ENCODE measurements at places on chromosomes 7 and 10. TPM values are rescaled to one million over a fixed set of nuclear protein-coding genes. Genes with fewer than 3 reads are reported as not detected.

Gene OPN1SW
- total RNA-seq, result not detected

Gene EZH2
- total RNA-seq, result 8.3 TPM

Gene FKBP6
- not detected for total RNA-seq

Gene NACAD
- total RNA-seq, result 0.44 TPM

Gene TMEM140
- 59.7 TPM for total RNA-seq

Gene LRRC61
- 5.8 TPM for total RNA-seq

Gene NKX2-3
- not detected for total RNA-seq

Gene ERCC6
- 9.8 TPM for total RNA-seq

Gene ELMO1
- 36.5 TPM for total RNA-seq

Gene ITPRID1
- not detected for total RNA-seq

Gene PLXNA4
- 6.9 TPM for total RNA-seq

Gene NXPH1
- total RNA-seq, result not detected

Gene PRTFDC1
- 7.6 TPM for total RNA-seq

Gene TRIM74
- total RNA-seq, result not detected

Gene CLDN3
- 0.44 TPM for total RNA-seq

GRCh38 chr10:16363741-16364140 lies 73.1 kb upstream of the PTER start:
- no peak for DNase-seq

GRCh38 chr7:117036053-117036669 lies 82.9 kb downstream of the ST7 start:
- peak; percentile 9 for DNase-seq

DNA sequence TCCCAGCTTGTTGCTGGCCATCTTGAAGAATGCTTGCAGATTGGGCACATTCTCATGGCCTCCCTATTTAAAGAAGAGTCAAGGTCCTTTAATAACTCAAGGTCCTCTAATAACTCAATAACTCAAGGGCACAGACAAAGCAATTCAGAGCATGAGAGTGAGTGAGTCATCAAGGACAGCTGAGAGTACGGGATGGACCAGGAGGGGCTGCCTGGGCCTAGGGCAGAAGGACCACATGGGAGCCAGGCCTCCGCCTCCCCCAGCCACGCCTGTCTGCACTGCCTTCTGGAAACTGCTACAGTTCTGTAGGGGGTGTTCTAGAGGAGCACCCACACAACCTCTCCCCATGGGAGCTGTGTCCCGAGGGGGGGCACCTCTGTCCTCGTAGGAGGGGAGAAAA lies 48.9 kb downstream of the ZNF503 start:
- no peak for DNase-seq

DNA sequence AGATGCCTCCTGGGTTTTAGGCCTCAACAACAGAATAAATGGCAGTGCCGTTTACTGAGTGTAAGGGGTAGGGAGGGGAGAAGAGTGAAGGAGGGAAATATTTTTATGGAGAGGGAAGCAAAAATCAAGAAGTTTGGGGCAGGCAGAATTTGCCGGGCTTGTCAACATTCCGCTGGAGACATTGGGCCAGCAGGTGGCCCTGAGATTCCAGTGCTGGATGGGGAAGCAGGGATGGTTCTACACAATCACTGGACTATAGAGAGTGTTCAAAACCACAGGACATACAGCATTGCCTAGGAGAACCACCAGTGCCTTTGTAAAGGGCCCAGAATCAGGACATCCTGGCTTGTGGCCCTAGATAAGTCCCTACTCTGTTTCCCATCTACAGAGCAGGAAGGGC lies 598.6 kb upstream of the MGMT start:
- DNase-seq, result no peak

GRCh38 chr7:146004805-146005204 lies 111.8 kb upstream of the CNTNAP2 start:
- no peak for DNase-seq

DNA sequence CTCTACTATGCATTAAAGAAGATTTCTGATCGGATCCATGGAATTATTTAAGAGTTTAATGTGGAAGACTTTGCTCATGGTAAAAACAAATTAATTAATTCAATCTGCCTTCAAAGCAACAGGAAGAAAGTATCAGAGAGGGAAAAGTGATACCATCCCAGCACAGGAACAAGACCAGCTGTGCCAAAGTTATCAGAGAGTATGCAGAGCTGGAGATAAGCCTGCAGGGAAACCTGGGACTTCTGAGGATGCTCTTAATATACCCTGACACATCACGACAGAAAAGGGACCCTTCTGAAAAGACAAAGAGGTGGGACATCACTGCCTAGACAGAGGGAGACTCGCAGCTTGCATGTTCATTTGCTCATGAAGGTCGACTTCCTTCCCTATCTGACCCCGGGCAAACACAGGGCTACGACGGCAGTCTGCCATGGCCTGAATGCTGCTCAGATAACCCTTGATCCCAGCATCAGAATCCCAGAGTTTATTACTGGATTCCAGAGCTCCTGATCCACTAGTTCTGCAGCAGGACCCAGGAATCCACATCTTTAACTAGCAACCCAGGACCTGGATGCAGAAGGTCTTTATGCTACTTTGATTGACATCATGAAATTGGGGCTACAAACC lies 29.5 kb downstream of the FAM171A1 start:
- DNase-seq, result no peak

GRCh38 chr10:89503151-89503550 lies 32.2 kb downstream of the SLC16A12 start:
- no peak for DNase-seq

DNA sequence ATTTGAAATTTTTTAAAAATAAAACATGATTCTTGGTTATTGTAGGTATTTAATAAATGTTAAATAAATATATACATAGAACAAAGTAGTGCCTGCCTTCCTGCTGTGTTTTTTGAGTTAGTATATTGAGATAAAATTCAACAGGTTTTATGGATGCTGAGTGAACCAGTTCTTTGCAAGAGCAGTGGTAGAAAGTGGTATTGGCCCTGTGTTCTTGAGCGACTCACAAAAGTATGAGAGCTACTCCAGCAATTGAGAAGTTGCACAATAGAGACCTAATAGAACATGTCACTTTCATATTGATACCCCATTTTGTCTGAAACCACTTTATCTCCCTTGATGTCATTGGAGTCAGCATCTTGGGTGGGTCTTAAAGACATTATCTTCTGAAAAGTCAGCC lies 32.6 kb upstream of the GJD4 start:
- no peak for DNase-seq

DNA sequence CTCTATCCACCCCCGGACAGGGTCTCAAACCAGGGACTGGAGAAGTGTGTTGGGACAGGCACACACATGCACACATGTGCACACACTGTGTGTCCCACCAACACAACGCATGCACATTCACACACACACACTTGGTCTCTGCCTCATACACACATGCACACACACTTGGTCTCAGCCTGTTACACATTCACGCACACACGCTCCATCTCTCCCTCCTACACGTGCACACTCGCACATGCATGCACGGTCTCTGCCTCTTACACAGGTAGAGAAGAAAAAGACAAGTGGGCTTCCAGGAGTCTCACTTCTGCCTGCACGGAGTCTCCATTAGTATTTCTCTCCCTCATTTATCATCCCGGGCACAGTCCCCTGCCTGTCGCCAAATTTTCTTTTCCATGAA lies 171.2 kb downstream of the EBF3 start:
- no peak for DNase-seq

GRCh38 chr7:36880108-36880507 lies 155.8 kb upstream of the AOAH start:
- no peak for DNase-seq

GRCh38 chr10:132471125-132471451 lies 66.5 kb upstream of the INPP5A start:
- no peak for DNase-seq

DNA sequence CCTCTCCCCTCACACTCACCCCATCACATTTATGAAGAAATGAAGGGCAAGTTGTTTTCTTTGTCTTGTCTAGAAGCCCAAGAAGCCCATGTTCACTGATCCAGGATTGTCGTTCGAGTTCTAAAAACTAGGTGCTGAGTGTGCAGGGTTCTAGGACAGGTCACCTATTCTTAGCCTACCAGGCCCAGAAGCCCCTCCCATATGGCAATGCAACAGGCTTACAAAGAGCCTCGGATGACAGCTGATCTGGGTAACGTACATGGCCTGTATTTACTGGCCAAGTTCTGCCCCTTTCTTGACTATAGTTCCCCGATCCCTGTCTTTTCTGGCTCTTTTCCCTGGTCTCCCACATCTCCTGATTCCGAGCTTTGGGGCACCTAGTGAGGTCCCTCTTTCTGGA lies 160.9 kb downstream of the FZD1 start:
- DNase-seq, result no peak

DNA sequence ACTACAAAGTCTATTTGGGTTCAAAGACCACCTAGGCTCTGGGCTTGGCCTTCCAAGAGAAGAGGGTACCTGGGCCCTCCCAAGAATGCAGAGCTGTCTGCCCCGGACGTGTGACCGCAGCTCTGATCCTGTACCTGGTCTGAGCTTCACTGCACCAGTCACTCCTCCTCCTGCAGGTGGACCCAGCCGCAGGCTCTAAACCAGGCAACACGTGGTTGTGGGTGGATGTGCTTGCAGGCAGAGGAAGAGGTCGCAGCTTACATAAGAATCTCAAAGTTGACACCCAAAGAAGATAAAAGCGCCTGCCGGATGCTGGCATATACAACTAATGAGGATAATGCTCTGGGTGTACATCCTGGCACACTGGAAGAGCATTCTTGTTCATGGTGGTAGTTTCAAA lies 9.4 kb upstream of the PFKP start:
- DNase-seq, result no peak

- DNase-seq, result no peak
Measured at GRCh38 chr10:14608381-14609001, 166.2 kb downstream of the FAM107B start.

DNA sequence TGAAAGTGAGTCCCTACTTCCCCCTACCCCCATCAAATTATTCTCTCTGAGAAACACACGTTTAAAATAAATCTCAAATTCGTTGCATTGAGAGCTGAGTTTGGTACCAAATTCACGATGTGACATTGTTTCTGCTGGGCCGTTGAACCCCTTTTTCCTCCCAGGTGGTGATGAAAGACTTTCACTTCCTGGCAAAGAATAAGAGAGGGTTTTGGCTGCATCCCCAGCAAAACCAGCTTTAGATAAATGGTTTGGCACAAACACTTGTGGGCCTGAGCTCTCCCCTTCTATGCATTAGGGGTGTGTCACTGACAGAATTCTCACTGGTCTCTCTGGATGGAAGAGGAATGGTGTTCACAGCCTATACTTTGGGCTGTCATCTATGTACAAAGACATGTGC lies 8.8 kb upstream of the DNTT start:
- DNase-seq, result no peak

DNA sequence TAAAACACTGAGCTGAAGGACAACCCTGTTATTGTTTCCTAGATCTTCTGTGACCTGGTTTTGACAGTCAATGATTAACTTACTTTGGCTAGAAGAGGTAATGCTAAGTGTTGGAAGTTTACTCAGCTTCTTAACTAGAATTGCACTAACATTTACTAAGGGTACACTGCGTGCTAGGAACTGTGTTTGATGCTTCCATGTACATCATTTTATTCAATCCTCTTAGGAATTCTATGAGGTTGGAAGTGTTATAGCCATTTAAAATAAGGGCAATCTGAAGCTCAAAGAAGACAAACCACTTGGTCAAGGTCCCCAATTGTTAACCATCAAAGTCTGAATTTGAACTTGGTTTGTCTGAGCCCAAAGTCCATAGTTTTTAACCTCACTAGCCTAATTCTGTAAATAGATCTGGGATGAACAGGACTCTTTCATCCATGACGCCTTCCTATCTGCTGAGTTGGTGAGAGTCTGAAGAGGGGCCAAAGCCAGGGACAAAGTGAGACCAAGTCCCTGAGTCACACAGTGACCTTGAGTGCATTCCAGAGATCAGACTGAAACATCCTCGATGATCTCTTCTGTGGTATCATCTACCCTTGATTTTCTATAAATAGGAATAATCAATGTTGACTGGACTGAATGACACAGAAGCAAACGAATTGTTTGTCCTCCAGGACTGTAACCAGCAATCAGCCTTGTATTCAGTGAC lies 29.2 kb upstream of the ZNRF2 start:
- DNase-seq, result no peak

DNA sequence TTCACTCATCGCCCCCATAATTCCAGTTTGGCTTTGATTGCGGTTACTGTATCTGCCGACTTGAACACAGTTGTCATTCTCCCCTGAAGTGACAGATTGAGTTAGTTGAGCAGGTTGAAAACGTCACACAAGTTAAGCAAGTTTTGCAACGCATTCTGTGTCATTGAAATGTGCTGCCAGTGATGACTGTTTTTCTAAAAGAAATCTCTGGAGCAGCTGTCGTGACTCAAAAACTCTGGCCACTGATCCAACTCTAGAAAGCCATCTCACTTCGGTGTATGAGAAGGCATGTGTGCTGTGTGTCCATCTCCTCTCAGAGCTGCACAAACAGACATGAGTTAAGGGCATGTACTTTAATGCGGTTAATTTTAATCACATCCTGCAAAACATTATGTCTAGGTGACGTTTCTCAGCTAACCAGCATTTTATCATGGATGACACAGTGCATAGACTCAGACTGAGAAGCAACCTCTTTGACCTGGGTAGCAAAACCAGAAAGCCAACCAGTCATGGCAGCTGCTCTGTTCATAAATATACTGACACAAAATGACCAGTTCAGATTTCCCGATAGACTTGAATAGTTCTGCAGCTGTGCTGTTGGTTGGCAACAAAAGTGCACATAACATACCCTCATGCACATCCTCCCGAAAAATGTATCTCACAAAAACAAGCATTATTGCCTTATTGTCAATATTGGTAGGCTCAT lies 69.3 kb downstream of the CSTF2T start:
- no peak for DNase-seq

DNA sequence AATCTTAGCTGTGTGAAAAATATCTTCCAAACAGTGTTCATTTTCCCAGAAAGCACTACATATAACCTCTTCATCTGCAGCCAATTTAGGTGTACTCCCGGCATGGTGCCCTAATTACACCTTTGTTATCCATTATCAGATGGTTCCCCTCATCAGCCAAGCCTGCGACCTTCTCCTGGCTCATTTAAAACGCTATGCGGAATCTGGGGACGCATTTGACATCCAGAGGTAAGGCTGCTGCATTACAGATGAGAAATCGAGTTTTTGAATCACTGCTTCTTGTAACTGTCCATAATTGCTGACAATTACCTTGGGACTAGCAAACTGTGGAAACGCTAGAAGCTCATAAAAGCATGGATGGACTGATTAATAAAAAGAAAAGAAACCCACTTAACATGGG lies 109.5 kb downstream of the PARP12 start:
- no peak for DNase-seq

DNA sequence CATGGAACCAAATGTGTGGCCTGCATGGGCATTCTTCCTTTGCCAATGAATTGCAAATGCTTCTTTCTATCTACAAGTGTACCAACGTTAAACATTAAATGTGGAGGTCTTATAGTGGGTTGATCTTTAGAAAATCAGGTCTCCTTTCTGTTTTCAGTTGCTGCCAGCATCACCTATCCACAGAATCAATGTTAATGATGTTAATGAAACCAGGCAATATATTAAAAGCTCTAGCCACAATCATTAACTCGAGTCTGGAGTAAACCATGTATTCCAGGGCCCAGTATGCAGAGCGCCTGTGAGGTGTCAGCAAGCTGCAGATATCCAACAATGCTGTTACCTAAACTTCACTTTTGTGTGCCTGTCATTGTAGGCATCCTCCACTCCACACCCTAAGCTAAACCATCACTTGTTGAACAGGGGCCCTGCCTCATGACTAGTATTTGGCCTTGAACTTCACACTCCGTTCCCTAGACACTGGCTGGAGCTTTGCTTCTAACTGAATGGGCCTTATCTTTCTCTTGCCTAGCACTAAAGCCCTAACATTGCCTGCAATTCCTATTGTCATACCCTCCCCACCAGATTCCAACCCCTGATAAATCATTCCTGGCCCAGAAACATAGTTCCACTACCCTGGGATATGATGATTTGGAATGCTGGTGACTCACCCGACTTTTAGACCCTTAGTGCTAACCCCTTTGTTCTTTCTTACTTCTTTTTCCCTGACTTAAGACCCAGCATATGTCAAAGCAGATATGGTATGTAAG lies 24.3 kb upstream of the ITGB8 start:
- peak; percentile 15 for DNase-seq

All from lung microvascular endothelial cell (primary cell).